Nucleus accumbens (tissue), 56 donors: ENCODE measurements at places on chromosomes 5 and 9.

DNA sequence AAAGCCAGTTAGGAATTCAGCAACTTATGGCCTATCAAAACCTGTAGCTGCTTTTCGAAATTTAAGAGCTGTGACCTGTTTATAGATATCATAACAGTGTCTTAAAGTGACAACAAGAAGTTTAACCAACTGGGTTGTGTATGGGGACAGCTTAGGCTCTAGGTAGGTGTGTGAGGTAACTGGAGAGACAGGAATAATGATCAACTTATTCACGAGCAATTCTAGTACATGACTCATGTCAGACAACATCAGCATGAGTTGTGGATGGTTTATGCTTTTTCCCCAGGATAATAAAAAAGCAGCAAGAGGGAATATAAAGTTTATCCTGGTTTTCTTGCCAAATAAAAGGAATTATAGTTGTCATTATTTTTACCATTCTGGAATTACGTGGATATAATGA, 88.6 kb downstream of the GDNF start:
- DNase-seq, result no peak

- no peak for DNase-seq
Observed at GRCh38 chr5:174384509-174384947, 339.0 kb downstream of the NSG2 start.

DNA sequence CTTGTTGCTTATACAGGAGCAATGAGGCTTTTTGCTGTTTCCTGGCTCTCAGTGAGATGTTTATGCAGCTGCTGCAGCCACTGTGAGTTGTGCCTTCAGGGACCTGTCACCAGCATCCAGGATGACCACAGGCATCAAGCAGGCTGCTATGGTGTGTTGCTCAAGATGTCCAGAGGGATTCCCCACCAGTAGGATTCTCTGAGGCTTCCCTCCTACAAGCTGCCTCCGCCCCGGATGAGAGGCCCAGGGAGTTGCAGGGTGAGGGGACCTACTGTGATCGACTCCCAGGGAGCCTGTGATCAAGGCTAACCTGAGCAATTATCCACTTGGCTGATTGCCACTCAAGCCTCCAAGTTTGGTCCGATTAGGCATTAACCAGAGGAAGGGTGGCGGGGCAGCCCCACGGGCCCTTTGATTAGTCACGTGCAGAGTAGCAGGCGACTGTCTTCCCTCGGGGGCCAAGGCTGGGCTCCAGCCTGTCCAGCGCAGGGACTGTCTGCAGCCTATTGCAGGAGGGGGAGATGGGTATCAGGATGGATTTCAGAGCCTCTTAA, 1.8 kb upstream of the FAT2 start:
- no peak for DNase-seq

DNA sequence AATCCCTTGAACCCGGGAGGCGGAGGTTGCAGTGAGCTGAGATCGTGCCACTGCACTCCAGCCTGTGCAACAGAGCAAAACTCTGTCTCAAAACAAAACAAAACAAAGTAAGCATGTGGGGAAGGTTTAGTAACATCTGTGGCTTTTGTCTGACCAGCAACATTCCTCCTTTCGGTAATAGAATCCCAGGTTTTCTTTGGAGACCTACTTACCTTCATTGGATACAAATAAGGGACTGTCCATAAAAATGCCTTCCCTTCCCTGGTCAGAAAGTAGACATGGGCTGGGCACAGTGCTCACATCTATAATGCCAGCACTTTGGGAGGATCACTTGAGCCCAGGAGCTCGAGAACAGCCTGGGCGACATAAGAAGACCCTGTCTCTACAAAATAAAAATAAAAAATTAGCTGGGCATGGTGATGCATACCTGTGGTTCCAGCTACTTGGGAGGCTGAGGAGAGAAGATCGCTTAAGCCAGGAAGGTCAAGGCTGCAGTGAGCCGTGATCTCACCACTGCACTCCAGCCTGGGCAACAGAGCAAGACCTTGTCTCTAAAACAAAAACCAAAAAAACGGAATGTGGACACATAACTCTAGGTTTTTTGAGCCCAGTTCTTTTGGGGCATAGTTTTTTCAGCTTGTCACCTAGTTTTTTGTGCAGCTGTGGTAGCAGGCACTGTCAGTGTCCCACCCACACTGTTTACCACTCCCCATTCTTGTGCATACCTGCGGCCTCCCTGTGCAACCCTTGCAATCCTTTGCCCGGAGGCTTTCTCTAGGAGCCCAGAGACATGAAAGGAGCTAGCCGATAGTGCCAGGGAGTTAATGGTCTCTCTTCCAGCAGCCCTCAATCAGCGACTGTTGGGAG, 9.0 kb upstream of the SPINK4 start:
- no peak for DNase-seq

- DNase-seq, result no peak
Observed at GRCh38 chr9:135039266-135039870, 48.1 kb upstream of the OLFM1 start.

GRCh38 chr5:157855404-157855994, 3.4 kb downstream of the CLINT1 start:
- peak; percentile 6 for DNase-seq

GRCh38 chr9:134167530-134167931, 3.2 kb upstream of the RNU6ATAC start:
- DNase-seq, result no peak

GRCh38 chr5:169221519-169221918, 79.4 kb downstream of the SLIT3 start:
- no peak for DNase-seq

DNA sequence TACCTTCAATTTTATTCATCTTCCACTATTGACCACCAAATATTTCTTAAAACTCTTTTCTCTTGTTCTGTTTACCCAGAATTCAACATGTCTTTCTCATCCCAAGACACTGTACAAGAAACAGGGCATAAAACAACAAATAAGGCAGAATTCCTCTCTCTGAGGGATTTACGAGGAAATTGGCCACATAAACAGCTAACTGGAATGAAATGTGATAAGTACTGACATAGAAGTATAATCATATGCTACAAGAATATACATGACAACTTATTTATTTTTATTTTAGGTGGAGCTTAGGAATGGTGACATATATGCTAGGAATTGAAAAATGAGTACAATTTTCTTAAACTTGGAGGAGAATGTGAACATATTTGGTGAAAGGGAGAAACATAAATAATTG, 48.8 kb upstream of the FBN2 start:
- no peak for DNase-seq

DNA sequence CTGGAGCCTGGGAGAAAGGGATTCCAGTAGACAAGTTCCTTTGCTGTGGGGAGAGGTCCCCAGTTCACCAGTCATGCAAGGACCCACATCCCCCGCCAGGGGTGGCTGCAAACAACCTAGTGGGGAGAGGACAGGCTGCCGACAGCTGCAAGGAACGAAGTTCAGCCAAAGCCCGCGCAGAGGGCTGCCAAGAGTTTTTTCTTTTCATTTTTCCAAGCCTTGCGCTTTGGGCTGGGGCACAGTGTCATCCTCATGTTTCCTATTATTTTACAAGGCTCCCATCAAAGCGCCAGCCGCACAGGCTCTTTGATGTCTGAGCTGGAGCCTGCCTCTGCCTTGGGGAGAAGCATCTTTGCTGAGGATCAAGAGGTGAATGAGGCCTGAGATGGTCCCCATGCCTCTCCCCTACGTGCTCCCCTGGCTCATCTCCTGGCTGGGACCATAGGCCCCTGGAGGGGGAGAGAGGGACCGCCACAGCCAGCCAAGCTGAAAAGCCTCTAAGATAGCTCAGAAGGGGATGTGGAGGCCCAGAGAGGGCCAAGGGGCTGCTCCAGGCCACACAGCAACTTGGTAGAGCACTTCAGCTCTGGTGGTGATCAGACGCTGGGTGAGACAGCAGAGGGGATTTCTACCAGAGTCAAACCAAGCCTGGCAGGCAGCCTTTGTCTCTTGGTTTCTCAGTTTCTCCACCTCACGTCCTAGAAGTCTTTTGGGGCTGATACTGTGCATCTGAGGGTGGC, 50.4 kb upstream of the SYNPO start:
- no peak for DNase-seq

DNA sequence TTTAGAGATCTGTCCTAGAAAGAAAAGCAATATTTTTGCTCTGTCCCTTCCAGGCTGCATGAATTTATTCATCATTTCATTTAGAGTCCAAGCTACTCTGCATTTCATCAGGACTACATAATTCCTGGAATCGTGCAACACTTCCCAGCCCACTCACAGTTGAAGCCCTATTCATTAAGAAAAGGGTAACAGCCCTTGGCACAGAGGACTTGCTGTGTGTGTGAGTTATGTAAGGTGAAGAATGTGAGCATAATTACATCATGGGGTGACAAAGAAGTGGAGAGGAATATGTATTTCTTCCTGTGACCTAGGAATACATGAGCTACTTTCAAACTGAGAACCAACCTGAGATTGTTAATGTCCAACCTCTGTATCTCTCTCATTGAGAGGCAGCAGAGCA, 317.4 kb downstream of the ARHGEF28 start:
- no peak for DNase-seq

DNA sequence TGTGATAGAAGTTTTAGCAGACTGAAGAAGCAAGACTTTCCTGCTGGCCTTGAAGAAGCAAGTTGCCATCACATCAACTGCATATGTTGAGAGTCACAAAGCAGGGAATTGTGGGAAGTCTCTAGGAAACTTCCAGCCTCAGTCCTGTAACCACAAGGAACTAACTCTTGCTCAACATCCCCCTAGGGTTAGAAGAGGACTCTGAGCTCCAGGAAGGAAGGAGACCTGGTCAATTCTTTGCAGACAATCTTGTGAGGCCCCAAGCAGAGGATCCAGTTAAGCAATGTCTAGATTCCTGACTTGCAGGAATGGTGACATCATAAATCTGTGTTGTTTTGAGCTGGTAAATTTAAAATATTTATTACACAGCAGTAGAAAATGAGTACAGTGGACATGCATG, 18.6 kb upstream of the ZNF366 start:
- DNase-seq, result no peak

- DNase-seq, result no peak
Observed at GRCh38 chr5:120454094-120454798, 9.9 kb upstream of the PRR16 start.

- no peak for DNase-seq
Observed at GRCh38 chr9:122580360-122580759, 2.8 kb downstream of the OR1L8 start.

- DNase-seq, result no peak
Observed at GRCh38 chr5:175096469-175097165, 347.4 kb downstream of the DRD1 start.

- no peak for DNase-seq
Observed at GRCh38 chr5:37198061-37198460, 51.1 kb downstream of the CPLANE1 start.
